Breast epithelium (tissue), 4 donors: ENCODE measurements at places on chromosomes 3 and 15. TPM values are rescaled to one million over a fixed set of nuclear protein-coding genes. Genes with fewer than 3 reads are reported as not detected.

Gene TMEM40
- not detected for total RNA-seq

Gene ISLR
- 49.2 TPM for total RNA-seq

Gene CSPG5
- 0.96 TPM for total RNA-seq

Gene MKRN2OS
- 3.6 TPM for total RNA-seq
